ENCODE measurements at places on chromosomes 4 and X. TPM values are rescaled to one million over a fixed set of nuclear protein-coding genes. Genes with fewer than 3 reads are reported as not detected.

PRRG3 gene
- 15.2 TPM for total RNA-seq

EPHA5 gene
- total RNA-seq, result 4.1 TPM

SULT1E1 gene
- total RNA-seq, result 153 TPM

FAM156B gene
- 13.5 TPM for total RNA-seq

HSFX4 gene
- total RNA-seq, result not detected

PIM2 gene
- 4.0 TPM for total RNA-seq

NDST4 gene
- total RNA-seq, result 1.0 TPM

FABP2 gene
- not detected for total RNA-seq

CLTRN gene
- 0.90 TPM for total RNA-seq

GABRE gene
- total RNA-seq, result 81.1 TPM

TEC gene
- 2.6 TPM for total RNA-seq

GPC3 gene
- total RNA-seq, result 192 TPM

TLR7 gene
- 3.9 TPM for total RNA-seq

COL4A5 gene
- 296 TPM for total RNA-seq

BMP3 gene
- total RNA-seq, result 19.1 TPM

PGAM4 gene
- total RNA-seq, result not detected

TRIM61 gene
- 3.6 TPM for total RNA-seq

TLR6 gene
- total RNA-seq, result 8.8 TPM

HSPA4L gene
- 4.5 TPM for total RNA-seq

PNMA3 gene
- total RNA-seq, result 0.42 TPM

IL1RAPL2 gene
- total RNA-seq, result 3.3 TPM

FGA gene
- not detected for total RNA-seq

TMSB15B gene
- total RNA-seq, result 18.6 TPM

PLXNA3 gene
- total RNA-seq, result 17.3 TPM

CXCL11 gene
- 0.85 TPM for total RNA-seq

NOA1 gene
- 13.3 TPM for total RNA-seq

EFHC2 gene
- 6.1 TPM for total RNA-seq

RNF175 gene
- total RNA-seq, result 3.3 TPM

Data from urinary bladder (tissue), 4 donors.